ENCODE measurements at places on chromosomes 12 and 14.
A peak's percentile ranks its signal among the peaks of the same experiment; 100 is the strongest.

- DNase-seq = no peak
Observed at GRCh38 chr12:124238886-124239285, 56.0 kb upstream of the RFLNA start.

GRCh38 chr12:108424026-108424425 lies 84.9 kb upstream of the CMKLR1 start:
- DNase-seq = no peak

GRCh38 chr14:76118594-76118993 lies 33.1 kb upstream of the GPATCH2L start:
- DNase-seq = no peak

DNA sequence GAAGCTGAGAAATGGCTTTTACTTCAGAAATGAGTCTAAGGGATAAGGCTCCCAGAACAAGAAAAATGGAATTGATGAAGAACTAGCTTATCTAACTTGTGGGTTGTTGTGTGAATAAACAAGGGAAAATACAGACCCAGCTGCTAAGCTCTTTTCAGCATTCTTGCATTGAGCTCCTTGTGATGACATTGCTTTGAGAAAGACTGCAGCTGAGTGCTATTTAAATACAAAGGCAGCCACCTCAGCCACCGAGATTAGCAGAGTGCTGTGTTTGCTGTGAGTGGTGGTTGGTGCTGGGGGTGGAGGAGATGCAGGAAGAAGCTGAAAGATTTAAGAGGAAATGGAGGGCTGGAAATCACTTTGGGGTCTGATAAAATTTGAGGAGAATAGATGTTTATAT lies 396.0 kb upstream of the PRICKLE1 start:
- DNase-seq = peak; percentile 68

DNA sequence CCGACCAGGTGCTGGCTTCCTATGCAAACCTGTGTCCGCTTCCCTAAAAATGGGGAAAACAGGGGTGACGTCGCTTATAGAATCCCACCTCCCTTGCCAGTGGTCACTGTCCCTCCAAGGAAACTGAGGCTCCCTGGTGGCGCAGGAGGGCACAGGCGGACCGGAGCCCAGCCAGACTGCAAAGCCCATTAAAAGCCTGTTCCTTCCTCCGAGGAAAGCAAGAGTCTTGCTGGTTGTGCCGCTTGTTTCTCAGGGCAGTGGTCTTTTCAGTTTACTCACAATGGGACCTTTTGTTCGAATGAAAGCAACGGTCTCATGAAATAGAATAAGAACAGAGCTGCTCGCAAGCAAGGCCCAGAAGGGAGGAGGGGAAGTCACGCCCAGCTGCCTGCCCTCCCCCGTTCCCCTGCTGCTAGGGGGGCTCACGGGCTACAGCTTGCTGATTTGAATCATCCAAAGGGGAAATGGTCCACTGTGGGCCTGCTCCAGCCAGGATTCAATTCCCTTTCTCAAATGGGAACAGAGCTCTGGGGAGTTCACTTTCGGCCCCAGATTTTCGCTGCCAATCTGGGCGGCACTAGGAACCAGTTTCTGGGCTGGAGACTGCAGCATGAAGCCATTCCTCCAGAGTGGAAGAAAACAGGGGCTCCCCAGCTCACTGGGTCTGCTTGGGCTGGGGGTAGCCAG lies 4.6 kb upstream of the SELPLG start:
- DNase-seq = peak; percentile 78

GRCh38 chr14:64688811-64689281 lies 15.4 kb upstream of the PLEKHG3 start:
- DNase-seq = no peak

DNA sequence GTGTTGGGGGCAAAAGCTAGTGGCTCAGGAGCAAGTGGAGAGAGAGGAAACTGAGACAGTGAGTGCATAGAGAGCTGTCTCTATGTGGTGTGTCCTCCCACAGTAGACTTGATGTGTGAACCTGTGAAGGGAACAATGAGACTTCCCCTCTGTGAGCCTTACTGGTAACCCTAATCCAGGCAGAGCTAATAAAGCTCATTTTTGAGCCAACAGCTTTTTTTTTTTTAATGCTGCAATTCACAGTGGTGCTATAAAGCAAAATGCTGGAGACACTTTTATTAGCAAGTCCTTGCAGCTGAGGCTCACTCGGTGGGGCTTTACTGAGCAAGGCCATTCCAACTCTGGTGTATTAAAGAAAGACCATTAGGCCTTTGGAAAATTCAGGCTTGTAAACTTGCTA lies 26.9 kb downstream of the FBXW8 start:
- no peak for DNase-seq

DNA sequence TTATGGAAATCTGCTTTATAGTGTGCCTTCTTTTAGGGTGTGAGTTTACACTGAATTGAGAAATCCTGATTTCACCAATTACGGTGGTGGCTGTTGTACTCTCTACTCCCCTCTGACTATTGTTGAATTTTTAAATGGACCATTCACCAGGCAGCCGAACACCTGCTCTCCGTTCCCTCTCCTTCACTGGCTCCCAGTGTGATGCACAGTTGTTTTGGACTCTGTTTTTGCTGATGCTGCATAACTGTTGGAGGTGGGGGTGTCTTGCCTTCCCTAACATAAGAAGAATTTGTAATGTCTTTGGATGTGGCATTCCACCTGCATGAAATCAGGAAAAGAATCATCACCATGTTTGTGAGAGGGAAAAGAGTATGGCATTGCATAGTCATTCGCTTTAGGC lies 341.2 kb downstream of the SNAPC1 start:
- DNase-seq = no peak

- DNase-seq = no peak
Observed at GRCh38 chr14:50061664-50062437, 54.5 kb downstream of the VCPKMT start.

DNA sequence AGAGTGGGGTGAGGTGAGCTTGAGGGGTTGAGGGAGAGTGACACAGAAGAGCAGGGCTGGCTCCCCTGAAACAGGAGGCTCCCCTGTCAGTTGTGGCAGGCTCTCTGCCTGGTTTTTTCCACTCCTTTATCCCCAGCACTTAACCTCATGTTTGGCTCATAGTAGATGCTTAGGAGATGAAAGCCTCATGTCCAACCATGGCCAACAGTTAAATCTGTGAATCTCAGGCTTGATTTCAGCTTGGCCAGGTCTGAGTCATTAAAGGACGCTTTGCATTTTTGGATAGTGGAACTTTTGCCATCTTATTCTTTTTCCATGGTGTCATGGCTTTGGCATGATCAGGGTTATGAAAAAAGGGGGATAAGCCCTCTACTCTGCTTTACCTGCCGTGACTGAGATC lies 117.2 kb downstream of the CACNA1C start:
- no peak for DNase-seq

DNA sequence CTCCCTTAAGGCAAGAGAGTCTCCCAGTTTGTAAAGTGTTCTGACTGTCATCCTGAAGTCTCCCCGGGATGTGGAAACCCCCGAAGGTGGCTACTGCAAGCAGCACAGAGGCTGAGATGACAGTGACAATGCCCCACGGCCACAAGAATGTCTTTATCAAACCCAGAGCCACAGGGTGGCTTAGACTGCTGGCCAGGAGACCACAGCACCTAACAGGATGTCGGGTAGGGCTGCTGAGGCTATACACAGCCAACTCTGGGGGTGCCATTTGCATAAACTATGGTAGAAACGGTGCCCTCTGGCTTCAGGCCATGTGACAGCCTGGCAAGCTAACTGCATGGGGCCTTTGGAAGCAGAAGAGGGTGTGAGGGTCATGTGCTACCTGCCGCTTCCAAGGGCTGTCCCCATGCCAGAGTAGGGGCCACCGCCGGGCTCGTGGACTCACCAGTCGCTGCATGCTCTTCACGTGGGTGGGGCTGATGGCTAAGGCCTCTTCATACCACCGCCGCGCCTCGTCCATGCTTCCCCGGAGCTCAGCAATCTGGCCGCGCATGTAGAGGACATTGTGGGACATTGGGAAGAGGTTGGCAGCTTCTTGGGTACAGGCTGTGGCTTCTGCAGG lies 180.9 kb downstream of the CALM1 start:
- no peak for DNase-seq

GRCh38 chr14:78637489-78637888 lies 467.3 kb downstream of the NRXN3 start:
- no peak for DNase-seq
